ENCODE measurements at places on chromosomes 1 and 21.
A peak's percentile ranks its signal among the peaks of the same experiment; 100 is the strongest.

DNA sequence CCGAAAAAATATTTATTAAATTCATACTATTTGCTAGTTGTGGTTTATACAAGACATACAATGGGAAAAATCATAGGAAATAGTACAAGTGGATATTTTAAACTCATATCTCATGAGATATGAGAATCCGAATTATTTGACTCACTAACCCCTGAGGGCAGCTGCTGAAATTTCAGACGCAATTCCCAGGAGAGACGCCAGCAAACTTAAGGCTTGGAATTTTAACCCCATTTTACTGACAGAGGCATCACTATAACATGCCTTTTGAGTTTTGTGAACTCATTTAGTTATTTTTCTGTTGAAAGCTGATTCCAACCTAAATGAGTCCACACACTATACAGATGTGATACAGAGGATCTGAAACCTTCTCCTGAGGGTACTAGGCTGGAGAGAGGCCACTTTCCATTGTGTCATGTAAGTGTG lies 5.9 kb upstream of the MROH9 start:
- DNase-seq = peak; percentile 26

DNA sequence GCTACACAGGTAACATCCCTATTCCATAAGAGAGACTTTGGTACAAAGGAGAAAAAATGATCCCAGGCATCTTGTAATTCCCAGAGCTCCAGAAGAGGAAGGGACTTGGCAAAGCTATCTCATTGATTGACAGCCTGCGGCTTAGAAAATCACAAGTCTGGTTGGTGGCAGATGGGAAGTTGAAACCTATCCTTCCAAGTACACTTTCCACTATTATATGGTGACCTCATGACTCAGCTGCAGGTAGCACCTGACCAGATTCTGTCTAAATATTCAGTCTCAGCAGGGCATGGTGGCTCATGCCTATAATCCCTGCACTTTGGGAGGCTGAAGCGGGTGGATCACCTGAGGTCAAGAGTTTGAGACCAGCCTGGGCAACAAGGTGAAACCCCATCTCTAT lies 89.9 kb downstream of the TIAM1 start:
- DNase-seq = no peak

DNA sequence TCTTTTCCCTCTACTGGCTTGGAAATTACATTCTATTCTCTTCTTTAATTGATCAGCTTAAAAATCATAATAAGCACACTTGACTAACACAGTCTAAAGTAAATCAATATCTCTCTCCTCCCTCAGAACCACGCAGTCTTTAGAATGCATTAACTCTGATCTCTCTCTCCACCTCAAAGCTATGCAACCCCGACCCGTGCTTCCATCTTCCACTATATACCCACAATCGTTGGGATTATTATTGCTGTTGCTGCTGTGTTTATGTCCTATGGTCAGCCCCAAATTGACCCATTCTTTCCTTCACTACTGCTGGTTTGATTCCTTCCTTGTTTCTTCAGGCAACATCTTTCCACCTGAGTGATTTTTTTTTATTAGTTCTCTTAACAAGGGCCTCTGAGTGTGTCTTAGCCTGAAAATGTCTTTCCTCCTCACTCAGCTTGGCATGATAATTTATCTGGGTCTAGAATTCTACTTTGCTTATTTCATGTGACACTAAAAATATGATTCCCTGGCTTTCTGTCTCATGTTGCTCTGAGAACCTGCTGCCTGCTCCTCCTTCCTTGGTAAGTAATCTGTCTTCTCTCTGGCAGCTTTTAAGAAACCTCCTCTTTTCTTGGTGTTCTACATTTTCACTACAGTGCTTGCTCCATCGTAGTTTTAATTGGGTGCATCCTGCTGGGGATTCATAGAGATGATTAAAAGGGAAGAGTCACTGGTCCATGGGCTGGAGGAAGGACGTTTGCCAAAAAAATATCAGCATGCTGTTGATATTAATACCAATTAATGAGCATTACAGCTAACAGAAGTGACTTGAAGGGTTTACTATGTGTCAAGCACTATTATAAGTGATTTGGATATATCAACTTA lies 472.2 kb downstream of the MATN1 start:
- DNase-seq = no peak

- DNase-seq = no peak
Observed at GRCh38 chr1:230507236-230507635, 81.1 kb upstream of the PGBD5 start.

DNA sequence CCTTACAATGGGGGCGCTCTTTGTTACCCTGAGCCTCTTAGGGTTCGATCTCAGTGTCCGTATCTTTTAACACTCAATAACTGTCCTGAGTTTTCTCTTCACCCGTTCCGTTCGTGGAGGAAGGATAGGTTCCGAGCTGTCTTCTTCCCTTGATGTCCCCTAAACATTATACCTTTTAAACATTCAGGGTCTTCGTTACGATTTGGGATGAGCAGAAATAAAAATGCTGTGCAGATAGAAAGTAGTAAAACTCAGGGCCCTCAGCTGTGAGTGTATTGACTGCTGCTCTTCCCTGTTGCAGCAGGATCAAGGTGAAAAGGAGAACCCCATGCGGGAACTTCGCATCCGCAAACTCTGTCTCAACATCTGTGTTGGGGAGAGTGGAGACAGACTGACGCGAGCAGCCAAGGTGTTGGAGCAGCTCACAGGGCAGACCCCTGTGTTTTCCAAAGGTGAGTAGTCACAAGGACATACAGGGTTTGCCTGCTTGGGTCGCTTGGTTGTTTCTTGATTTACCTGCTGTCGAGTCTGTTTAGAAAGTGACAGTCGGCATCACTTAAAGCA lies 784 bp downstream of the RPL11 start:
- no peak for DNase-seq

GRCh38 chr21:43806017-43806710 lies 16.8 kb downstream of the RRP1 start:
- no peak for DNase-seq

DNA sequence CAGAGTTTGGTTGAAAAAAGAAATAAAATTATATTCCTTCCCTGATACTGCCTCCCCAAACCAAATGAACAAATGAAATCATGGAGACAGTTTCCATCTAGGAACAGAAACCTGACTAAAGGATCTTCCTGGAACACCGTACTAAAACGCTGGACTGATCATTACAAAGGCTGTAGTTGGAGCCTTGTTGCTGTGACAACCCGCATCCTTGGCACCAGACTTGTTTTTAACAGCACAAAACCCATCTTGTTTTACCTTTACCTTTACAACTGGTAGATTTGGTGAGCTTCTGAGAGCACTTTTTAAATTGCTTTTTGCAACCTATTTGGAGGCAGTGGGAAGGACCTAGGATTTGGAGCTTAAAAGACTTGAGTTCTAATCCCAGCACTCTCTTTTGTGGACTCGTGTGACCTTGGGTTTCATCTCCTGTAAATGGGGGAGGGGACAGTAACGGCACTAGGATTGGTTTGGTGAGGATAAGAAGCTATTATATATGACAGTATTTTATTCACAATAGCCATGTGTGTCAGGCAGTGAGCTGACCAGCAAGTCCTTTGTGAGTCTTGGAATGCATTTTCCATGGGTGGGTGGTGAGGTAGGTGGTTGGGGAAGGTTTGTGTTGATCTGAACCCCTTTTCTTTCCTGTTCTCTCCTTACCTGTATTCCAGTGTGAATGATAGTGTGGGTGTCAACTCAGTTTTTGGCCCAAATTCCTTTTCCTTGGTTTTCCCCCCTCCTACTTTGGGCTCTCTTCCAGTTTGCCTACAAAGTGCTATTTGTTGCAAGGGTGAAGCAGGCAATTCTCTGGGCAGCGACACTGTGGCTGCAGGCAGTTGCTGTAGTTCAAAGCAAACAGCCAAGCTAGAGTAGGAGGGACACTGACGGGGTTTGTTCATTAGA lies 12.6 kb downstream of the LRRC8D start:
- no peak for DNase-seq

- DNase-seq = peak; percentile 29
Observed at GRCh38 chr21:25568246-25568645, 39.0 kb downstream of the MRPL39 start.

GRCh38 chr1:30291526-30291925 lies 431.9 kb downstream of the MATN1 start:
- DNase-seq = no peak

DNA sequence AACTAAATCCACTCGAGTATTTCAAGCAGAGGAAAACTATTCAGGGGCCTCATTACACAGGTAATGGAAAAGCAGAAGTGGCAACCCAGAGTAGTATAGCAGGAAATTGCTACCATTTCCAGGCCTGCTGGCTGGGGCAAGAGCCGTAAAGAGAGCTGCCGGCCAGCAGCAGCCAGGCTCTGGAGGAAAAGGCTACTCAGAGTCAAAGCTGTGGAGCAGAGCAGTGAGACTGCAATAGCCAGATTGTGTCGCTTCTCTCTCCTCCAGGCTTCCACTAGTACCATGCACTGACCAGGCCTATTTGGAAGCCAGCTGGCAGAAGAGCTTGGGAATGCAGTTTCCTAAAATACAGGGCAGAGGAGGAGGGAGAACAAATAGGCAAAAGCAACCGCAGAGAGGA lies 155.5 kb downstream of the OMA1 start:
- DNase-seq = no peak

- DNase-seq = peak; percentile 12
Observed at GRCh38 chr1:14228677-14229076, 369.8 kb upstream of the KAZN start.

DNA sequence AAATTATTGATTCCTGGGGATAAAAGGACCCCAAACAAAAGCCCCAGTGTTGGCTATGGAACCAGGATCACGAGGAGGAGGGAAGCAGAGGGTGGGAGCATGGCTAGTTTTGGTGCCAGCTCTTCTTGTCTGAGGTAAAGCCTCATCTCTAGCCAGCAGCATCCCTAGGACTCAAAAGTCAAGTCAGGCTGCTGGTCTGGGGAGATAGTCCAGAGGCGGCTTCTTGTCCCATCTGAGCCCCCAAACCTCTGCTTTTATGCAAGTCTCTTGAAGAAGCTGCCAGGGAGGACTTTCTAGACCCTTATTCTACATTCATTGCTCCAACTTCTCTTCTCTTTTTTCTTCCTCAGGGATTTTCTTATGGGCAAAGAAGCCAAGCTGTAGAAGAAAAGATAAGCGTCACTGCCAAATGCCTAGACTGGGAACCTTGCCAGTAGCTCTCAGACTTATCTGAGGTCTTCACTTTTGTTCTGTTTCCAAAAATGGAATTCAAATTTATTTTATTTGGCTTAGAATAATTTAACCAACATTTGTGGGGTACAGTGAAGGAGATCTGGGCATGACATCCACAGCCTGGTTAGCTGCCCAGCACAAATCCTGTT lies 6.9 kb upstream of the ANKRD35 start:
- DNase-seq = peak; percentile 72

DNA sequence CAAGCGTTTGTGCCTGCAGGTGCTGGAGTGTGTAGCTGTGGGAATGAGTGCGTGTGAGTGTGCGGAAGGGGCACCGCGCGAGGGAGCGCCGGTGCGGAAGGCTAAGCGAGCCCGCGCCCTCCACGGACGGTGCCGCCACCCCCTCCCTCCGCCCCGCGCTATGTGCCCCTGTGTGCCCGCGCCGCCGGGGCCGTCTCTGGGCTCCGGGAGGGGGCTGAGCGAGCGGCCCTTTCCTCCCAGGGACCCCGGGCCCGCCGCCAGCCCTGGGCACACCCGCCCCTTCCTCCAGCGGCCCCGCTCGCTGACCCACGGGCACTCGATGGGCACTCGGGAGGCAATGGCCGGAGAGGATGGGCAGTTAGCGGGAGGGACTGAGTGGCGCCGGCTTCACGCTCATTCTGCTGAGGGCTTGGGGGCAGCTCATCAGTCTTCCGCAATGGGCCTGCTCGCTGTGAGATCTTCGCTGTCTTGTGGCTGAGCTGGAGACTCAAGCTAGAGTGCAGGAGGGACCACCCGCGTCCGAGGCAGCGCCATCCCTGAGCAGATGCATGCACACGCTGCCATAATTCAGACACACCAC lies 8.6 kb upstream of the ADGRB2 start:
- DNase-seq = no peak

GRCh38 chr1:6271554-6271953 lies 10.7 kb upstream of the GPR153 start:
- DNase-seq = no peak

DNA sequence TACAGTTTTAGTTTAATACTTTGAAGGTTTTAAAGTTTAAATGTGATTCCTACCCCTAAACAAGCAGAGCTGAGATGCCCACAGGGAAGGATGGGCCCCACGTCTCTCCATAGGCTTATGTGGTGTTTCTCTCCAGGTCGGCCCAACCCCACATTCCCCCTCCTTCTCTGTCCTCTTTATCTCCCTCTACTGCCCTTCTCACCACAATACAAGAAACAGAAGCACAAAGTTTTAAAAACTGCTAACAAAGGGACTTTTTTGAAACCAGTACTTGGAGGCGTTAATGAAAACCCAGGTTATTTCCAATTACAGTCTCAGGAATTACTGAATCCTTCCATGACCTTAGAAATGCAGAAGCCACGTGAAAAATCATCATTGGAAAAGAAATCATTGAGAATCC lies 324.0 kb downstream of the NTNG1 start:
- DNase-seq = no peak

- no peak for DNase-seq
Observed at GRCh38 chr21:20856926-20857325, 141.3 kb upstream of the NCAM2 start.

- no peak for DNase-seq
Observed at GRCh38 chr1:108785880-108786279, 39.4 kb downstream of the STXBP3 start.

DNA sequence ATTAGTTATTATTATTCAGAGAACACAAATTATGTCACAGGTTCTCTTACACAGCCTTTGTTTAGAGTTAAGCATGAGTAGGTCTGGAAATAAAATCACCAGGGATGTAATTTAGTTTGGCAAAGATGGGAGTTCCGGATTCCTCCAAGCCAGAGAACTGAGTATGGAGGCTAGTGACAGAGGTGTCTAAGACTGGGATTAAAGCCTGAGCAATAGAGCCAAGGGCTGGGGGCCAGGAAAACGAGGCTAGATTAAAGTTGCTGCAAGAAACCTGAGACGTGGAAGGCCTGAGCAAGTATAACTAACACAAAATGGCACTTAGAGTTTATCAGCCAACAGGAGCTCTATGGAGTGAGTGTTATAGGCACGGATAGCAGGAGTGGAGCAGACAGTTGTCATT lies 381.6 kb downstream of the SRGAP2C start:
- DNase-seq = no peak

DNA sequence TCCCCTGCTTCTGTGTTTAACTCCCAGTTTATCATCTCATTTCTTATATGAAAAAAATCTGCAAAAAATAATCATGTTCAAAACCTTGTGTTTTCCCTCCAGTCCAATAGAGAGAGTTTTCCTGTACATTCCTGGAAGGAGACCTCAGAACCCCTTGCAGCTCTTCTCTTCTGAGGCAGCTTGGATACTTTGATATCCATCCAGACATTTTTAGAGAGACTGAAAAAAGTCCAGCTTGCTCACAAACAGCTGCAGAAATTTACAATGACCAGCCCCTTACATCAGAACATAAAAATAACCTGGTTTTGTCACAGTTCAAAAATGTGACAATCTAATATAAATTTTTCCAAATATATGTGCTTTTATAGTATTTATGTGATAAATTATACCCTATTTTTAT lies 73.3 kb upstream of the C1orf115 start:
- DNase-seq = no peak

Measured in M059J (cell line).